ENCODE measurements at places on chromosomes 12 and 14. TPM values are rescaled to one million over a fixed set of nuclear protein-coding genes. Genes with fewer than 3 reads are reported as not detected.

GRCh38 chr12:124523071-124523470 lies 44.3 kb downstream of the NCOR2 start:
- no peak for DNase-seq

DNA sequence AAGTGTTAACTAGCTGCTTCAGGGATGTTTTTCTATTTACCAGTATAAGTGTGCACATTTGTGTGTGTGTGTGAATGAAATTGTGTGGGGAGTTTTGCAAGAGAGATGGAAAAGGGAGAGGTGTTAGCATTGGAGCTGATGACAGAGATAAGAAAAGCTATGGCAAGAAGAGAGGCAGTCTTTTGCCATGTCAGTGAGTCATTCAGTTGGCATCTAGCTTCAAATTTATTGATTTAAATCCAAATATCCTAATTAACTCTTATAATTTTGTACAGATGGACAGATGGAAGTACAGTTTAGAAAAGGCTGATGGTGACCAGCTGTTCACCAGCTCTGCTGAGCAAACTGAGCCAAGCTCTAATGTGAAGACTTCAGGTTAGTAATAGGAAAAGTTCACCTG lies 3.3 kb upstream of the BHLHE41 start:
- no peak for DNase-seq

DNA sequence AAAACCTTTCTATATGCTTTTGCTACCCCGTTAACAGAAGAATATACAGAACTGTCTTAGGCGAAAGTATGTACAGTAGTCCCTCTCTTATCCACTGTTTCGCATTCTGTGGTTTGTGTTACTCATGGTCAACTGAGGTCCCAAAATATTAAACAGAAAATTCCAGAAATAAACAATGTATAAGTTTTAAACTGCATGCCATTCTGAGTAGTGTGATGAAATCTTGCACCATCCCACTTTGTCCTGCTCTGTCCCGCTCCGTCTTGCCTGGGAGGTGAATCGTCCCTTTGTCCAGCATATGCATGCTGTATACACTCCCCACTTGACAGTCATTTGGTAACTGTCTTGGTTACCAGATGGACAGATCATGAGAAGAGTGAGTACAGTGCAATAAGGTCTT lies 70.1 kb upstream of the STRN3 start:
- DNase-seq, result no peak

DNA sequence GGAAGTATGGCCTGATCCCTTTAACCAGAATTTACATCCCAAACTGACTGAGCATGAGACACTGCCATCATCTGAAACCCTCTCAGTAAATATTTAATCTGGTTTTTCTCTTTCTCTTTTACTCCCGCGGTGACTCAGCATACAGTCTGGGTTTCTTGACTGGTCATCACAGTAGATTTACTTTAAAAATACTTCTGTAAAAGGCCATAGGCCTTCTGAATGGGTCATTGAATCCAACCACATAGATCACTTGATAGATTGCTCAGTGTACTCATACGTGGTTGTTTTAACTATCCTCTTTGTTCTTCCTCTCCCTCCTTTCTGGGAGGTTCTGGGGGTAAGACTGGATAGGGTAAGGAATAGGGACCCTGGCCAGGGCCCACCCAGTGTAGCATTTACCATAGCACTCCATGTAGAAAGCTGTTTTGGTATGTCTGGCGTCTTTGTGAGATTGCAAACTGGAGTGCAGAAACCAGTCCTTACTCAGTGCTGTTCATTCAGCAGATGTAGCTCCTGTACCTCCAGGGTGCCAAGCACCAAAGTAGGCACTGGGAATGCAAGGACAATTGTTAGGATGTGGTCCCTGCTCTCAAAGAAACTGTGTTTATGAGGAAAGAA lies 165.7 kb downstream of the SRGAP1 start:
- DNase-seq, result no peak

DNA sequence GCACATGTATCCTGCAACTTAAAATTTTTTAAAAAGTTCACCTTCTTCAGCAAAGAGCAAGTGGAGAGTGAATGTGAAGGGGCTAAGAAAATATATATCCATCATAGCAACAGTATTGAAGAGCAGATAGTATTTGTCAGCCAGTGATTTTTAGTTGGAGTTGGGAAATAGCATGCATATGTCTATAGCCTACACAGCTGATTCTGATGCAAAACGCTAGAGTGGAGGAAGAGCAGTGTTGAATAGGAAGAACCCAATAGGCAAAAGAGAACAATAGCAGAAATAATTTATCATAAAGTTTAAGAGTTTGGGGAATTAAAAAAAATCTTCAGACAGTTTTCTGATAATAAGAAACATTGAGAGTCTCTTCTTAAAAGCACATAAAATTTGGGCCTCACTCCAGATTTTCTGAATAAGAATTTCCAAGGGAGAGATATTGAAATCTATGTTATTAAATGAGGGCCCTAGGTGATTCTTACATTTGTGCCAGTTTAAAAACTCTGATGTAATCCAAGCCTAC lies 12.0 kb downstream of the PDE6H start:
- no peak for DNase-seq

- no peak for DNase-seq
Observed at GRCh38 chr14:99541677-99542470, 60.7 kb downstream of the CCNK start.

DNA sequence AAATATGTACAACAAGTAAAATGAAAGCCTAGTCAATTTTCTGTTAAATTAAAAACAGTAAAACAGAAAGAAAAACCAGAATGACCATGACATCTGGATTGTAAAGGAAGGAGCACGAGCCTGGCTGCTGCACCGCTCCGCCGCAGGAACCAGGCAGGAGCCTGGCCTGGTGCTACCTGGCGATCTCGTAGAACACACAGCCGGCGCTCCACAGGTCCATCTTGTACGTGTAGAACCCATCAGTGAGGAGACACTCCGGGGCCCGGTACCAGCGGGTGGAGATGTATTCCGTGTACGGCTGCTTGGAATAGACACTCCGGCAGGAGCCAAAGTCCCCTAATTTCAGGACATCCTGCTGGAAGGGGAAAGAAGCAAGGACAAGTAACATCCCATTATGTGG lies 54.3 kb downstream of the MOK start:
- DNase-seq, result no peak

DNA sequence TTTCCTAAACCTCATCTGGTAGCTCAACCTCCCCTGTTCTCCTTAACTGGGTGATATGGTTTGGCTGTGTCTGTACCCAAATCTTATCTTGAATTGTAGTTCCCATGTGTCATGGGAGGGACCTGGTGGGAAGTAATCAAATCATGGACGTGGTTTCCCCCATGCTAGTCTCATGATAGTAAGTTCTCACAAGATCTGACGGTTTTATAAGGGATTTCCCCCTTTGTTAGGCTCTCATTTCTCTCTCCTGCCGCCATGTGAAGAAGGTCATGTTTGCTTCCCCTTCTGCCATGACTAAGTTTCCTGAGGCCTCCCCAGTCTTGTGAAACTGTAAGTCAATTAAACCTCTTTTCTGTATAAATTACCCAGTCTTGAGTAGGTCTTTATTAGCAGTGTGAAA lies 19.5 kb downstream of the COX16 start:
- no peak for DNase-seq

GRCh38 chr12:32757157-32757556 lies 1.5 kb upstream of the YARS2 start:
- no peak for DNase-seq

GRCh38 chr12:128930606-128931005 lies 77.3 kb downstream of the GLT1D1 start:
- no peak for DNase-seq

- no peak for DNase-seq
Observed at GRCh38 chr12:14442221-14442881, 76.9 kb downstream of the ATF7IP start.

DNA sequence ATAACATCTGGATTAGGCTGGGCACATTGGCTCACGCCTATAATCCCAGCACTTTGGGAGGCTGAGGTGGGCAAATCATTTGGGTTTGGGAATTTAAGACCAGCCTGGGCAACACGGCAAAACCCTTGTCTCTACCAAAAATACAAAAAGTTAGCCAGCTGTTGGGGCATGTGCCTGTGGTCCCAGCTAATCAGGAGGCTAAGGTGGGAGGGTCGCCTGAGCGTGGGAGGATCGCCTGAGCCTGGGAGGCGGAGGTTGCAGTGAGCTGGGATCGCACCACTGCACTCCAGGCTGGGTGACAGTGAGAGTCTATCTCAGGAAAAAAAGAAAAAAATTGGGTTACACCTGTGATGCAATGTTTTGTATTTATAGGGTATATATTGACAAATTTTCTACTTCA lies 5.3 kb downstream of the NEK9 start:
- no peak for DNase-seq

Gene NUAK1
- total RNA-seq, result not detected

Gene SLC6A15
- total RNA-seq, result not detected

Gene KRT77
- total RNA-seq, result not detected

Gene PRIMA1
- total RNA-seq, result not detected

Gene CTDSP2
- 76.3 TPM for total RNA-seq

Gene APOF
- total RNA-seq, result not detected

Gene EPYC
- total RNA-seq, result not detected

Gene ASIC1
- total RNA-seq, result 11.7 TPM

Gene GPR137C
- total RNA-seq, result 0.51 TPM

Gene LUM
- total RNA-seq, result not detected
